ENCODE measurements at places on chromosomes 12 and 14.
A peak's percentile ranks its signal among the peaks of the same experiment; 100 is the strongest.

- DNase-seq, result no peak
These were observed 96.0 kb downstream of the SRGAP1 start for GRCh38 chr12:63940310-63941005.

- no peak for DNase-seq
These were observed 57.2 kb upstream of the USP44 start for GRCh38 chr12:95608252-95609033.

DNA sequence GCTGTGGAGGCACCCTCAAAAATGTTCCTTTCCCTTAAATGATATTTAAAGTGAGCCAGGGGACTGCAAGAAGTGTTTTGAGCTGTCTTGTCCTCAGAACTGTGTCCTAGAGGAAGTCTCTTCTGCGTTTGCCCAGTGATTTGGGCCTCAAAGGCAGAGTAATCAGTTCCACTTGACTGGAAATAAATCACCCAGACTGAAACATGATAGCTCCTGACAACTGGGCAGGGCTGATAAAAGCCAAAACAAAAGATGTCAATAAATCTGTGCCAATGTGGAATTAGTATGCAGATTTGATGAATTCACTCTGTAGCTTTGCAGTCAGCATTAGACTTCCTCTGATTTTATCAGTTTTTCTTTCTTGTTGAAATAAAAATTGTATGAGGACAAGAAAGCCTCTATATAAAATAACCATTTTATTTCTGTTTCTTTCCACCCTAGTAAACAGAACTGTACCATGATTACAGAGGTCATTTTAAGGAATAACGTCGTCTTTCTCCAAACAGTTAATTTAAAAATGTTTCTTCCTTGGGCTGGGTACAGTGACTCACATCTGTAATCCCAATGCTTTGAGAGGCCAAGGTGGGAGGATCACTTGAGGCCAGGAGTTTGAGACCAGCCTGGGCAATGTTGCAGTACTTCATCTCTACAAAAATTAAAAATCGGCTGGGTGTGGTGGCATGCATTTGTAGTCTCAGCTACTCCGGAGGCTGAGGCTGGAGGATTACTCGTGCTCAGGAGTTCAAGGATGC, 180.8 kb downstream of the ERC1 start:
- no peak for DNase-seq

DNA sequence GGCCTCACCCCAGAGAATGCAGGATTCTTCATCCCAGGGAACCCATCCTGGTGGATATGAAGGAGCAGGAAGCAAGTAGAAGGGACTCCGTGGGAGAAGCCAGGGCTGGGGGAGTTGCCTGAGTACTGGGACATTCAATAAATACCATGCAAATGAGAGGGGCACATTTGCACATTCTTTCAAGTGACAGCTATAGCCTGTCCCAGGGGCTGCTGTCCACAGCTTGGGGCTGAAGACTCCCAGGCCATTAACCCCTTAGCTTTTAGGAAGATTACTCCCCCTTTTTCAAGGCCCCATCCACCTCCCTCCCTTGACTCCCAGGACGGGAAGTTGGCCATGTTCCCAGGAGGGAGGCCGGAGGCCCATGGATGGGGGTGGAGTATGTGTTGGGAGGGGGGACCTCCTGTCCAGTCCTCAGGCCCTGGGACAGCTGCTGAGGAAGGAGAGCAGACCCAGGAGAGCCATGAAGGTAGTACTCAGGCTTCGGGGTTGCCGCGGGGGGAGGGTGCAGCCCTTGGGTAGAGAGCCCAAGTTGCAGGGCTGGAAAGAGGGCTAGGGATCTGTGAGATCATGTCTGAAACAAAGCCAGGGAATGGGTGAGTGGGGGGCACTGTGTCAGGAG, 974 bp upstream of the TNS2 start:
- DNase-seq, result no peak

DNA sequence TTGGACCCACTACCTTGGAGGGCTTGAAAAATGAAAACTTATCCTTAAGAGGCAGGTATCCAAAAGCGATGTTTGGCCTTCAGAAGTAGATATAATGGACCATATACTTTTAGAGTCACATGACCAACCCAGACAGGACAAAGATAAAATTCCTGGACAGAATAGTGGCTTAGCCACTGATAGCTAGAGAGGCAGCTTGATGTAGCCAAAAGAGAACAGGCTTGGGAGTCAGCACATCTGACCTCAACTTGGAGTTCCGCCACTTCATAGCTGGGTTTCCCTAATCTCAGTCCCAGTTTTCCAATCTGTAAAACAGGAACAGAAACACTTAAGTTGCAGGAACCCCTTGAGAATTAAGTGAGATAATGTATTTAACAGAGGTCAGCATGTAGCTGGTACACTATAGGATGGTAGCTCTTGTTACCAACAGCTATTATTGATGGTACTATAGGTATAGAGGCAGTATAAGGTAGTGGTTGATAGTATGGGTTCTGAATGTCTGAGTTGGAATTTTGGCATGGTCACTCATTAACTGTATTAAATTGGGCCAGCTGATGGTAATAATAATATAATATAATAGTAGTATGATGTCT, 63.2 kb upstream of the USP44 start:
- DNase-seq, result no peak

GRCh38 chr14:74980731-74981461, 21.8 kb upstream of the EIF2B2 start:
- no peak for DNase-seq

- DNase-seq, result no peak
These were observed 172.8 kb upstream of the DYRK2 start for GRCh38 chr12:67475725-67476124.

- DNase-seq, result no peak
These were observed 481.8 kb downstream of the TMEM117 start for GRCh38 chr12:44317651-44318126.

GRCh38 chr14:73460691-73461127, 2.4 kb upstream of the NUMB start:
- no peak for DNase-seq

DNA sequence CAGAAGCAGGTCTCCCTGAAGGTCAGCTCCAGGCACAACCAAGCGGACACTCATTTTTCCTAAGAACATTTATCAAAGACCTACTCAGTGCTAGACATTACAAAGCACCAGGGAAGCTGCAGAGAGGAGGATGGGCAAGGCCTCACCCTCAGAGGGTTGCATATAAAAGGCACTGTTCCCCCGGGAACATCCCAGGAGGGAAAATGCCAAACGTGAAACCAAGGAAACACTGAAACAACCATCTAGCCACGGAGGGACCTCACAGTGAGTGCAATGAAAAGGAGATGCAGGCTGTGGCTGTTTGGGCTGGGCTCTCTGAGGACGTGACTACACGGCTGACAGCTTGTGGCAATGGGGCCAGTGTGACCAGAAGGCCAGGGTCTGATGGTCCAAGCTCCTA, 117.4 kb upstream of the VASH1 start:
- no peak for DNase-seq

- no peak for DNase-seq
These were observed 56.9 kb downstream of the SCAF11 start for GRCh38 chr12:45933504-45933903.

DNA sequence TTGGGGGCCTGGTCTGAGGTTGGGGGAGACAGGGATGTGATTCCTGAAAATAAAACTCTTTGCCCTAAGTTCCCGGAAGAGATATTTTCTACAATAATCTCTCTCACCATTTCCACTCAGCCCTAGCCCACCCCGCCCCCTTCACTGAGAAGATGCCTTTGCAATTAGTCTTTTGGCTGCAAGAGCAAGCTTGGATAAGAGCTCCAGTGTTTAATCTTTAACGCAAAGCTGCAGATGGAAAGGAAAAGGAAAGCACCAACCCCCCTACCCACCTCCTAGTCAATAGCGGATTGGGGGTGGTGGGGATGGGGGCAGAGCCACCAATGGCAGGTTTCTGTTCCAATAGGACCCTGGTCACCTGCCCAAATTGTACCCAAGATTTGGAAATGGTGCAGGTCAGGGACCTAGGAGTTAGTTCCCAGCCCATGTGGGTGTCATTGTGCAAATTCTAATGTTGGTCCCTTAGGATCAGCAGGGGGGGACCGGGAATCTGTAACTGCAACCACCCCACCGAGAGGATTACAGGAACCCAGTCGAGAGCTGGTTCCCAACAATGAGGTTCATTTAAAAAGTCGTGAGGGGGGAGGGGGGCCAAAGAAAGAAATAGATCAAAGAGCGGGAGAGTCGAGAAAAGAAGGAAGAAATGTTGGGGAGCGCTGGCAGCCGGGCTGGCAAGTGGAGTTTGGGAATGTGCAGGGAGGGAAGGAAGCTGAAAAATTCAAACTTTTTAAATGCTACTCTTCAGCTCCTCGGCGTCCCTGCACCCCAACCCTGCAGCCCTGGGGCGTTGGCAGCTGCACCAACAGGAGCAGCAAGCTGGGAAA, 1.6 kb downstream of the ZFP36L1 start:
- no peak for DNase-seq

GRCh38 chr12:538731-539539, 79.2 kb downstream of the B4GALNT3 start:
- DNase-seq, result peak; percentile 73

DNA sequence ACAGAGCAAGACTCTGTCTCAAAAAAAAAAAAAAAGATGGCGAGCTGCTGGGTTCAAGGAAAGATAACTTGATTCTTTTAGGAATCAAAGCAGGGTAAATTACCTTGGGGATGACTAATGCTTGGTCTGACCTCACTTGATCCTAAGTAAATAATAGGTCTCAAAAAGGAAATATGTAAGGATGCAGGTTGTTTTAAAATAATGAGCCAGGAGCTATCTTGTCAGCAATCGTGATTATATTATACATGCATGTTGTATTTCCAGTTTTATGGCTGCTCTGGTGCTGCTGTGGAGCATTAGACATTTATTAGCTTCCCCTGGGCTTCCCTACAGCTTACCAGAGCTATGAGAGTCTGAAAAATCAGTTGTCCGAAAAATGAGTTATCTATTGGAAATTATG, 2.6 kb downstream of the EIF2B2 start:
- no peak for DNase-seq

DNA sequence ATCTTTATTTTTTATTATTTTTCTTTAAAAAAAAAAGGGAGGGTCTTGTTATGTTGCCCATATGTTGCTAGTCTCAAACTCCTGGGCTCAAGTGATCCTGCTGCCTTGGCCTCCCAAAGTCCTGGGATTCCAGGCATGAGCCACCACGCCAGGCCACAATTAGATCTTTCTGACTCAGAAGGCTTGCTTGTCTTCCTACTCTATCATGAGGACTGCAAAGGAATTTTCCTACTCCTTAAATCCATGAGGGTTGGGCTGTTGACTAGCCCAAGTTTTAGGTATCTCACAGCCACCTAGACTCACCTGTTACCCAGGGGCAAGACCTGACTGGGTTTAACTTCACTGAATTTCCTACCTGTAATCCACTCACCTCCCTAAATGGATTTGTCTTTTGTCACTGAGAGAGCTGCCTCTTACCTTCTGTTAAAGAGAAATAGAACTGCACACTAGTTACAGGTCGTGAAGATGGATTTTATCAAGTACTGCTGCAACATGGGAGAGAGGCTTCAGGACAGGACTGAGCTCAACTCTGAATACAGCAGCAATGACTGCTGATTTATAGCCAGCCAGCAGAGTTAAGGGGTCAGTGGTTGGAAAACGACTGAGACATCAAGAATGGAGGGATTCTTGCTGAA, 72.3 kb downstream of the B4GALNT3 start:
- DNase-seq, result no peak

DNA sequence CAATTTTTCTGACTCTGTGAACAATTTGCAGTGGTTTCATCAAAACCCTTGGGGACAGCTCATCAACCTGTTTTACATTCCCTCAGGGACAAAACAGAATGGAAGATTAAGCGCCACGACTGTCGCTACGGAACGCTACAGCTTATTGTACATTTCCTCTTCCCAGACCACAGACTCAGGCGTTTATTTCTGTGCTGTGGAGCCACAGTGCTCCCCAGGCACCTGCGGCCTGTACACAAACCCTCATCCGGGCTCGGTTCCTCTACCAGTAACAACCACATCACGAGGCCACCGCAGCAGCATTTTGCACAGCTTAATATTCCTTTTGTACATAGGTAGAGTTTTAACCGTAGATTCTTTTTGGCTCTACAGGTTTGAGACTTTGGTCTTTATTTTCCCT, 397.4 kb upstream of the OR4E1 start:
- DNase-seq, result peak; percentile 51

DNA sequence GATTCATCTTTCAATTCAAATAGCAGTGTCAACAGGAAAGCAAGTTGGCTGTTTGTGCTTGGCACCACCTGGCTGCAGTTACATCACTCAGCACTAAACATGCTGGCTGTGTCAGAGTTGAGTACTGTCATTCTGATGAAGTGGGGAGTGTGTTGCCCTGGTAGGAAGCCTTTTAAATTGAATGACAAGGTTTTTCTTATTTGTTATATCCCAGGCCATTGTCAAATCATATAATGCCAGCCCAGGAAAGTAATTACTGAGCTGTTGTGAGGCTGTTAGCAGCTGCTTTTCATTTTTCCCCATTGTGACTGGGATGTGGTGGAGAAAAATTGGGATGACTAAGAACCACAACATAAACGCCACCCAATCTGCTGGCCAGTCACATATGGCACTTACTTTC, 106.5 kb upstream of the PRKD1 start:
- no peak for DNase-seq

DNA sequence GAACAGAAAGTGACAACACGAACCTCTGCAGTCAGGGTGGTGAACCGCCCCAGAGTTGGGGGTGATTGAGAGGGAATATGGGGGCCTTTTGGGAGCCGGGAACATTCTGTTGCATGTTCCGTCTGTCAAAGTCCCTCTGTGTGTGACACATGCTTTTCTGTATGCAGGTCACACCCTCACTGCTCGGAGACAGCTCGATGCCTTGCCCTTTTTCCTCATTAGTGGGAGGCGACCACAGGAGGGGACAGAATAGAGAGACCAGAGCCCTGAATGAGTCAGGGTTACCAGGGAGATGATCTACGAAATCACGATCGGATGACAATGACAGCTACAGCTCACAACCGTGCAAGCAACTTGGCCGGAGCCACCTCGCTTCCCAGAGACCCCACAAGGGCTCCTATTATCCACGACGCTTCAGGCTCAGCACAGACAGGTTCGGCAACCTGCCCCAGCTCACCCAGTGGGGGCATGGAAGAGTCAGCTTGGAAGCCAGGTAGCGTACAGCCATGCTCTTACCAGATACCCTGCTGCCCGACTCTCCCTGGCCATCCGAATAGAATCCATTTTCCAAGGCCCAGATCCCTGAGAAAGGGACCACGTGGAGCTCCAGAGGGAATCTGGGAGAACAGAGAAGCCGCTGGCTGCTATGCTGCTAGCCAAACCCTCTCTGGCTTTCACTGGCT, 38.8 kb downstream of the TESC start:
- DNase-seq, result peak; percentile 32

GRCh38 chr12:77847060-77847541, 16.4 kb downstream of the NAV3 start:
- DNase-seq, result no peak

- DNase-seq, result no peak
These were observed 20.9 kb downstream of the ACTR6 start for GRCh38 chr12:100221523-100221922.

GRCh38 chr12:25573346-25573745, 20.3 kb upstream of the LMNTD1 start:
- no peak for DNase-seq

GRCh38 chr14:99513946-99514551, 32.8 kb downstream of the CCNK start:
- no peak for DNase-seq

DNA sequence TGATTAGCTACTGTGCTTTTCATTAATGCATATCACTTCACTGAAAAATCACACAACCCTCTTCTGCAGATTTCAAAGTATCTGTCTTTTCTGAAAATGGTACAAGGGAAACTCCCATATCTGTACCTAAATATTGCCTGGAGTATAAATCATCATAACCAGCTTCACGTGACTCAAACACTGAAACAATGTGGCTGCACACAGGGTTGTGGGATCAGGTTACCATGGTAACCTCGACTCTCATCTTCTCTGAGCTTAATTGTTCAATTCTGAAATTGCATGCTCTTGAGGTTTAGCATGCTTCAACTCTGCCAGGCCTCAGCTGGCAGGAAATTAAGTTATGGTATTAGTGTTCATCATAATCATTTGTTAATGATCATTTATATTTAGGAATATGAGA, 77.5 kb upstream of the CPSF6 start:
- peak; percentile 4 for DNase-seq

Measured in CD4-positive, alpha-beta T cell treated with Interleukin-1 beta for 1 hour (primary cell).